ENCODE measurements at places on chromosomes 6 and 20. TPM values are rescaled to one million over a fixed set of nuclear protein-coding genes. Genes with fewer than 3 reads are reported as not detected.
A peak's percentile ranks its signal among the peaks of the same experiment; 100 is the strongest.

- H3K4me3 ChIP-seq: no peak overlapping the region
- no peak overlapping the region for H3K27ac ChIP-seq
- H3K36me3 ChIP-seq: no peaks in the 10 kb centered on the region
- H3K4me1 ChIP-seq: no peaks in the 10 kb centered on the region
Measured at GRCh38 chr20:61886721-61887595, 178.7 kb downstream of the TAF4 start.

GRCh38 chr6:71349976-71350615 lies 61.5 kb downstream of the OGFRL1 start:
- H3K4me3 ChIP-seq: no peak overlapping the region
- H3K27ac ChIP-seq: 0 out of 2 replicates have a peak overlapping the region, but pooled peaks have one; percentile 18
- H3K4me1 ChIP-seq: peaks cover 7% of the 10 kb centered on the region
- no peaks in the 10 kb centered on the region for H3K27me3 ChIP-seq
- H3K36me3 ChIP-seq: no peaks in the 10 kb centered on the region

BPIFB4 gene
- total RNA-seq: not detected

VIP gene
- total RNA-seq: not detected

- no peaks in the 10 kb centered on the region for H3K4me1 ChIP-seq
- no peaks in the 10 kb centered on the region for H3K36me3 ChIP-seq
- peak; percentile 90 for DNase-seq
- no peaks in the 10 kb centered on the region for H3K27me3 ChIP-seq
- no peak overlapping the region for H3K4me3 ChIP-seq
Measured at GRCh38 chr6:80769106-80769505, 662.6 kb downstream of the BCKDHB start.

SLC17A9 gene
- 1.4 TPM for total RNA-seq

DNA sequence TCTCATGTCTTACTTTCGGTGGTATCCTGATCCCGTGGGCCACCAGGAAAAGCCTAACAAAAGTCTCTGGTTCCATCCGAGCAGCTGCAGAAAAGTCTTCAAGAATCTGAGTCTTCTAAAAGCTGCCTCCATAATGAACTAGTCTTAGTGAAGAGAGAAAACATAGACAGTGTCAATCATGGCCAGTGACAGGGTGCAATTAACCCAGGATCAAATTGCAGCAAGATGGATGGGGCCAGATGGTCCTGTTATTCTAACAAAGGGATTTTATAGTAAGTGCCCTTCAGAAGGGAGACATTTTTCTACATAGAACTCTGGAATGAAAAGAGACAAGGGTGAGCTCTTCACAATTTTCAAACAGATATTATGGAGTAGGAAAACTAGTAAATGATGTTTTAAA lies 281.6 kb upstream of the ZFP64 start:
- no peak overlapping the region for H3K4me3 ChIP-seq
- H3K4me1 ChIP-seq: no peaks in the 10 kb centered on the region

SLC35F1 gene
- total RNA-seq: not detected

DNA sequence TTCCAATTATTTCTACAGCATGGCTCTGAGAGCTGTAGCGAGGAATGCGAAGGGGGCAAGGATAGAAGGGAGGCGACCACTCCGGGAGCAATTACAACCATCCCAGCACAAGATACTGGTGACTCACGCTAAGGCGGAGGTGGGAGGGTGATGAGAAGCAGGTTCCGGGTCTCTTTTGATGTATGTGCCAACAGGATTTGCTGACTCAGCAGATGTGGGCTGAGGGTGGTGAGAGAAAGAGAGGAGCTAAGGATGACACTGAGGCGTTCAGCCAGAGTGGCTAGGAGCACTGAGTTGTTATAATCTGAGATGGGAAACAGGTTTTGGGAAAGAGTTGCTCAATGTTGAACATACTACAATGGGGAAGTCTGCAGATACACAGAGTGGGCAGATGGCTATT lies 9.3 kb upstream of the TXNDC5 start:
- no peaks in the 10 kb centered on the region for H3K36me3 ChIP-seq
- H3K27me3 ChIP-seq: peaks cover 10% of the 10 kb centered on the region
- H3K4me1 ChIP-seq: no peaks in the 10 kb centered on the region
- no peak for DNase-seq

DNA sequence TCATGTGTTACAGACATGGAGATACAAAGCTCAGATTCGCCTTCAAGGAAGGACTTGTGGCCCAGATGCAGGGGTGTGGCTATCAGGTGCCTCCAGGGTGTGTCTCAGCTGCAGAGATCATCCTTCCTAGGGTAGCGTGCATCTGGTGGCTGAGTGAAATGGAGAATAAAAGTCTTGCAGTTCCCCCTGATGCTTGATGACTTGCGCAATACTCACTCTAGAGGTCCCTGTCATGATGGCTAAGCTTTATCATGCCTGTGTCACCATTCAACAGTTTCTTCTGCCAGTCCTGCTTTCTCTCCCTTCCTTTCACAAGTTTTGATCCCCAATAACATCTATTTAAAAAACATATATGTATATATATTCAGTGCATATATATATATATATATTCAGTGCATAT lies 228.1 kb downstream of the PAX1 start:
- no peaks in the 10 kb centered on the region for H3K4me1 ChIP-seq
- H3K36me3 ChIP-seq: no peaks in the 10 kb centered on the region
- H3K27ac ChIP-seq: no peak overlapping the region
- no peak overlapping the region for H3K4me3 ChIP-seq

- H3K4me1 ChIP-seq: no peaks in the 10 kb centered on the region
- H3K36me3 ChIP-seq: no peaks in the 10 kb centered on the region
- no peak overlapping the region for H3K27ac ChIP-seq
- H3K27me3 ChIP-seq: no peaks in the 10 kb centered on the region
- no peak for DNase-seq
- H3K4me3 ChIP-seq: no peak overlapping the region
Measured at GRCh38 chr6:167572841-167573271, 248.0 kb downstream of the TTLL2 start.

EMILIN3 gene
- under 0.01 TPM for total RNA-seq

GRCh38 chr6:135212935-135213334 lies 31.8 kb downstream of the MYB start:
- H3K27ac ChIP-seq: no peak overlapping the region
- H3K4me1 ChIP-seq: peaks cover 2% of the 10 kb centered on the region
- DNase-seq: peak; percentile 75
- H3K4me3 ChIP-seq: no peak overlapping the region

SPTLC3 gene
- 1.4 TPM for total RNA-seq

GRCh38 chr6:13004601-13005000 lies 288.0 kb downstream of the PHACTR1 start:
- no peaks in the 10 kb centered on the region for H3K27me3 ChIP-seq
- no peaks in the 10 kb centered on the region for H3K36me3 ChIP-seq
- no peak overlapping the region for H3K27ac ChIP-seq
- H3K4me1 ChIP-seq: no peaks in the 10 kb centered on the region
- DNase-seq: no peak
- H3K4me3 ChIP-seq: no peak overlapping the region

DNA sequence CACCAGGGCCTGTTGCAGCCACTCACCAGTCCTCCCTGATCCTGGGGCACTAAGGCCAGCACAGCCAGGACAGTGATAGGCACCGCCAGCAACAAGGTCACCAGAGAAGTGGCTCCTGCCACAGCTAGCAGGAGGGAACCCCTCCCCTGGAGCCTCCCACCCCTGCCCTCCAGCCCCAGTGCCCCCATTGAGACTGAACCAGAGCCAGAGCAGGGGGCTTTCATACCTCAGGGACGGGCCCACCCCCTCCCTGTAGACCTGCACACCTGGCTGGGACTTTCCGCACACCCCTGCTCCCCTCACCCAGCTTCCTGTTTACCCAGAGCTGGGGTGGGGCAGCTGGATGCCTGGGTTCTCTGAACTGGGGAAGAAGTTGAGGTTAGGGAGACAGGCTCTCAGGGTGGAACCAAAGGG lies at the start of gene LTB:
TSS of gene LTB (minus strand) at position 195 of the 414 bp plus-strand sequence. CDS start at position 188, 7 bp downstream.
- peak within 1 kb of the TSS; percentile 2 for H3K27ac ChIP-seq
- H3K36me3 ChIP-seq: no peaks in the 10 kb centered on the region
- DNase-seq: no peak

DNA sequence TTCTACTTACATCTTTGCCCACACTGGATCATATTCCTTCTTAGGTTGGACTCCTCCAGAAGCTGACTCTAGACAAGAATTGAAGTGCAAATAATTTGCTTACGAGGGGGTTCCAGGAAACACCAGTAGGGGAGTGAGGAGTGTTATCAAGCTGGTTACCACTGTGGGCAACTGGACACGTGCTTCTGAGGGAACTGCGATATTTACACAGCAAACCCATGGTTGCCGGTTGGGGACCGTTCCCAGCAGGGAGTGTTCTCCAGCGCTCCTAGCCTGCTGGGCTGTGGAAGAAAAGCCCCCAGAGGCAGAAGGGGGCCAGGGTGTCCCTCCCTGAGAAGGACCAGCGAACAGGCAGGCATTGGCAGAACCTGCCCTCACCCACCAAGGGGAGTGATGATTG lies 21.7 kb downstream of the MDFI start:
- no peaks in the 10 kb centered on the region for H3K36me3 ChIP-seq
- H3K27ac ChIP-seq: no peak overlapping the region
- H3K4me1 ChIP-seq: peaks cover 7% of the 10 kb centered on the region
- no peak for DNase-seq
- H3K4me3 ChIP-seq: no peak overlapping the region

DNA sequence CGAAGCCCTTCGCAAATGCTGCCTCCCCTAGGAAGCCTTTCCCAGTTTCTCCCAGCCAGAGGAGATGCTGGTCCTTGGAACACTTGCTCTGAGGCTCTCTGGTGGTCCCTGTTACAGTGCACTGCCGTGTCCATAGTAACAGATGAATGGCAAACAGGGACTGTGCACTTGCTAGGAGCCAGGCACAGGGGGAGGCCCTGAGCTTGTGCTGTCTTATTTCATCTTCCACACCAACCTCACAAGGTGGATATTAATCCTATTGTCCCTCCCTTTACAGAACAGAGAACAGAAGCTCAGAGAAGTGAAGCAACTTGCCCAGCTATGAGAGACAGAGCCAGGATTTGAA lies 19.0 kb downstream of the SRC start:
- H3K27ac ChIP-seq: no peak overlapping the region
- no peak for DNase-seq
- no peak overlapping the region for H3K4me3 ChIP-seq
- peaks cover 22% of the 10 kb centered on the region for H3K36me3 ChIP-seq
- no peaks in the 10 kb centered on the region for H3K4me1 ChIP-seq

- no peak overlapping the region for H3K4me3 ChIP-seq
- H3K27me3 ChIP-seq: no peaks in the 10 kb centered on the region
- H3K4me1 ChIP-seq: peaks cover 3% of the 10 kb centered on the region
- no peak for DNase-seq
Measured at GRCh38 chr6:158715330-158716311, 65.8 kb downstream of the SYTL3 start.

ECHDC1 gene
- 114 TPM for total RNA-seq

DNA sequence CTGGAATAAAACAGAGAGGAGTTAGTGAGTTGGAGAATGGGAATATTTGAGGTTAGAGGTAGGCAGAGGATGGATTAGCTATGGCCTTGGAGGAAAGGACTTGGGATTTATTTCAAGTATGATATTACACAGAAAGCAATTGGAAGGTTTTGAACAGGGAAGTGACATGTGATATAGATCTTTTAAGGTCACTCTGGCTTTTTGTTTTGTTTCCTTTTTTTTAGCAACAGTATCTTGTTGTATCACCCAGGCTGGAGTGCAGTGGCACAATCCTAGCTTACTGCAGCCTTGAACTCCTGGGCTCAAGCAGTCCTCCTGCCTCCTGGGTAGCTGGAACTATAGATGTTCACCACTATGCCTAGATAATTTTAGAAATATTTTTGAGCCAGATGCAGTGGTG lies 190.3 kb downstream of the UTRN start:
- no peaks in the 10 kb centered on the region for H3K4me1 ChIP-seq
- H3K27me3 ChIP-seq: no peaks in the 10 kb centered on the region
- DNase-seq: no peak
- H3K27ac ChIP-seq: no peak overlapping the region
- H3K36me3 ChIP-seq: peaks cover 10% of the 10 kb centered on the region

GRCh38 chr20:56554869-56555268 lies 21.8 kb downstream of the FAM209B start:
- H3K4me3 ChIP-seq: no peak overlapping the region
- H3K27me3 ChIP-seq: peaks cover 10% of the 10 kb centered on the region
- H3K36me3 ChIP-seq: no peaks in the 10 kb centered on the region
- H3K27ac ChIP-seq: no peak overlapping the region
- H3K4me1 ChIP-seq: no peaks in the 10 kb centered on the region

GRCh38 chr6:31822036-31822821 lies 5.3 kb upstream of the HSPA1B start:
- peak overlapping the region; percentile 48 for H3K4me3 ChIP-seq
- H3K27ac ChIP-seq: peak overlapping the region; percentile 85
- H3K4me1 ChIP-seq: peaks cover 10% of the 10 kb centered on the region
- peak; percentile 64 for DNase-seq
- H3K36me3 ChIP-seq: no peaks in the 10 kb centered on the region
- no peaks in the 10 kb centered on the region for H3K27me3 ChIP-seq

DNA sequence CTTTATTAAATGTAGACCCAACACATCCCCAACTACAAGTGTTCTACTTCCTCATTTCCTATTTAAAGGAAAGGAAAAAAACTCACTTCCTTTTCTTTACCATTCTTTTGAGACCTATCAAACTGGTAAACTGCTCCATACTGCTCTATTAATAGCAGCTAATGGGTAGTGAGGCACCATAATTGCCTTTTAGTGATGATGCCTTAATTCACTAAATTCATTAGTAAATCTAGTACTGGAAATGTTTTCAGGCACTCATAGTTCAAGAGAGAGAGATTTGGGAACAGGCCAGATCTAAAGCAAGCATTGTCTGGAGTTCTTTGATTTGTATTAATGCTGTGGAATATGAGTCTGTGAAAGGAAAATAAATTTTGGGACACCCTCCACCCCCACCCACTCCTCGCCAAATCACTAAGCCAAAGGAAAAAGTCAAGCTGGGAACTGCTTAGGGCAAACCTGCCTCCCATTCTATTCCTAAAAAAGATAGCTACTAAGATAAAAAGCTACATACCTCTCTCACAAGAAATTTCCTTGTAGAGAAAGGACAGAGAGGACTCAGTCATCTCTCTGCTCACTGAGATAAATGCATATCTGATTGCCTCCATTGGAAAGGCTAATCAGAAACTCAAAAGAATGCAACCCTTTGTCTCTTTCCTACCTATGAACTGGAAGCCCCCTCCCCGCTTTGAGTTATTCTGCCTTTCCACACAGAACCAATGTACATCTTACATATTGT lies 13.6 kb upstream of the IBTK start:
- DNase-seq: no peak
- no peaks in the 10 kb centered on the region for H3K27me3 ChIP-seq
- H3K4me3 ChIP-seq: no peak overlapping the region
- no peaks in the 10 kb centered on the region for H3K36me3 ChIP-seq
- no peak overlapping the region for H3K27ac ChIP-seq
- no peaks in the 10 kb centered on the region for H3K4me1 ChIP-seq

DNA sequence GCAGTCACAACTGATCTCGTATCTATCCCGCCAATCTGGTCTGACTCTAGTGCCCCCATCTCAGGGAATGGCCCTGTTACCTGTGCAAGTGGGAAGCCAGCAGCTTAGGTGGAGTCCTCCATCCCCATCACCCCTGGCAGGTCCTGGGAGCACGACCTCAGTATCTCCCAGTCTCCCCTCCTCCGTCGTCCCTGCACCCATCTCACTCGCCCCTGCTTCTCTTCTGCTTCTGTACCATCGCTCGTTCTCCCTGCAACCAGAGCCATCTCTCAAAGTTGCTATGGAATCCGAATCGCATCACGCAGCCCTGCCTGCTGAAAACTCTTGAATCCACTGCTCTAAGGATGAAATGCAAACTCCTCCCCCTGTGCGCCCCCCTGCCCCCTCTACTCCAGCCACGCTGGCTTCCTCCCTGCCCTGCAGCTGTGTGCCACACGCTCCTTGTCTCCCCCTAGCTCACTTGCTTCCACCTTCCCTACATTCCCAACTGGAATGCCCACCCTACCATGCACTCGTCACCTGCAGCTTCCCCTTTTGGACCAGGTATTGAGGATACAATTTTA lies 64.0 kb upstream of the PTGIS start:
- peaks cover 4% of the 10 kb centered on the region for H3K27me3 ChIP-seq
- H3K4me3 ChIP-seq: no peak overlapping the region
- peaks cover 24% of the 10 kb centered on the region for H3K36me3 ChIP-seq
- no peak overlapping the region for H3K27ac ChIP-seq
